ENCODE measurements at places on chromosomes 12 and 14.
A peak's percentile ranks its signal among the peaks of the same experiment; 100 is the strongest.

DNA sequence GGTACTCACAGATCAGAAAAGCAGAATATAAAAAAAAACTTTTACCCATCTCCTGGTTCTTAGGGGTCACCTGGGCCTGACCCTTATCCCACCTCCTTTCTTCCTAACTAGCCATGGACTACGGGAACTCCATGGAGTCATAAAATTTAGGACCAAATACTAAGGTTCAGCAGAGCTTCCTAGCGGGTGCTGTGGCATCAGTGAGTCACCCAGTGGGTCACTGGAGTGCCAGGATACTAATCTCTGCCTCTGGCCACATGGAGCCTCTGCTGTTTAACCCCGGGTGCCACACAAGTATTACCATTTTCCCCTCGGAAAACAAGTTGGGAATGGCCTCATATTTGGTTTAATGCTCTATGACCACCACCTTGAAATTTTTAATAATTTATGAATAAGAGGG, 6.9 kb downstream of the ZBTB39 start:
- no peak for DNase-seq

- DNase-seq: no peak
Observed at GRCh38 chr12:67477681-67478265, 170.8 kb upstream of the DYRK2 start.

DNA sequence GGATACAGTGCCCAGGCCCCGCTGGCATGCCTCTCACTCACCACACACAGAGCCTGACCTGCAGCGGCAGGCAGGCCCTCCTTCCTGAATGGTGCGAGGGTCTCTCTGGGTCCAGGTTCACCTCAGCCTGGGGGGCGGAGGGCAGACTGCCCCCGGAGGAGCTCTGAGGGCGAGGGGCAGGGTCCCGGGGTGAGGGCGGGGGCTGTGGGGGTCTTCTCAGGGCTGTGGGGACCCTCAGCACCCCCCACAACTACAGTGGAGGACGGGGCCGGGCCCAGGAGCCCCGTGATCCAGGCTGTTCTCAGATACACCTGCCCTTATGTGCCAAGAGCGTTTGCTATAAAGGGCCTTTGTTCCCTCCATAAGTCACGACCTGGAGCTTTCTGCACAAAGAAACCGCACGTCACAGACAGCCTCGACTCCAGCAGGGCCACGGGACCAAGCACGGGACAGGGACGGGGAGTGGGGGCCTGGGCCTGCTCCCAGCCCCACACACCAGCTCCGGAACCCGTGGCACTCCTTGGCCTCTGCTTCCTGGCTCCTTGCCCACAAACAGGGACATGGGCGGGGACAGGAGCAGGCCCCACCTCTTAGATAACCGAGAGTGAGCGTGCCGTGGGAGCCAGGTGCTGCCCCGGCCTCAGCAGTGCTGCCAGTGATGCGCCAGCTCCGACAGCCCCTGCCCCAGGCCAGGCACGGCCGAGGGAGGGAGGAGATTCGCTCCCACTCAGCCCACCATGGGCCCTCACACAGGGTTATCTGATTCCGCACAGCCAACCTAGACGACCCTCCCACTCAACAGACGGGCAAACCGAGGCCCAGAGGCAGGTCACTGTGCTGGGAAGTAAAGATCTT, 101.9 kb downstream of the RFLNA start:
- DNase-seq: no peak

DNA sequence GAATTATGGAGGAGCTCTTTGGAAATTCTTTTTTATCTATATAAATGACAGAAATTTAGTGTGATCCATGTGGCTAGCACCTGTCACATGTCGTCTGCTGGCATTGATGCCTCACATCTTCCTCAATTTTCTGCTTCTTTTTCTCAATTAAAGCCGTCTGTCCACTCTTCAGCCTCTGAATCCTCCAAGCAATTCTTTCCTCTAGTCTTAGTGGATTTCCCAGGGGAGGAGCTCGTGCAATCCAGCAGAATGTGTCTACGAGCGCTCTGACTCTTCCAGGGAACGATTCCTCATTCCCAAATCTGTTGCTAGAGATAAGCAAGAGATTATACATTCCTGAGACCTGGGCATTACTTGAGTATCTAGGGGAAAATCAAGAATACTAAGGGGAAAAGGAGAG, 176.6 kb downstream of the EMP1 start:
- no peak for DNase-seq

- DNase-seq: no peak
Observed at GRCh38 chr12:116692605-116693004, 45.3 kb downstream of the SPRING1 start.

DNA sequence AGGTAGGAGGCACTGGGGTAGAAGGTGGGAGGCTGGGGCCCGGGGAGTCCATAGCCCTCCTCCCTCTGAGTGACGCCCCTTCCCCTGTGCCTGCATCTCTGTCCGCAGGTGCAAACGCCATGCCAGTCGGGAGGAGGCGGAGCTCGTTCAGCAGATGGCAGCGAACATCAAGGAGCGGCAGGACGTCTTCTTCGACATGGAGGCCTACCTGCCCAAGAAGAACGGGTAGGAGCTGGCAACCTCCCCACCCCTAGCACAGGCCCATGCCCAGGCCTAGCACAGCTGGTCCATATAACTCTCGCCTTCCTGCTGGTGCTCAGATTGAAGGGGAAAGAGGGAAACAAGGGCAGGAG, 35.6 kb downstream of the TMEM120B start:
- DNase-seq: no peak

DNA sequence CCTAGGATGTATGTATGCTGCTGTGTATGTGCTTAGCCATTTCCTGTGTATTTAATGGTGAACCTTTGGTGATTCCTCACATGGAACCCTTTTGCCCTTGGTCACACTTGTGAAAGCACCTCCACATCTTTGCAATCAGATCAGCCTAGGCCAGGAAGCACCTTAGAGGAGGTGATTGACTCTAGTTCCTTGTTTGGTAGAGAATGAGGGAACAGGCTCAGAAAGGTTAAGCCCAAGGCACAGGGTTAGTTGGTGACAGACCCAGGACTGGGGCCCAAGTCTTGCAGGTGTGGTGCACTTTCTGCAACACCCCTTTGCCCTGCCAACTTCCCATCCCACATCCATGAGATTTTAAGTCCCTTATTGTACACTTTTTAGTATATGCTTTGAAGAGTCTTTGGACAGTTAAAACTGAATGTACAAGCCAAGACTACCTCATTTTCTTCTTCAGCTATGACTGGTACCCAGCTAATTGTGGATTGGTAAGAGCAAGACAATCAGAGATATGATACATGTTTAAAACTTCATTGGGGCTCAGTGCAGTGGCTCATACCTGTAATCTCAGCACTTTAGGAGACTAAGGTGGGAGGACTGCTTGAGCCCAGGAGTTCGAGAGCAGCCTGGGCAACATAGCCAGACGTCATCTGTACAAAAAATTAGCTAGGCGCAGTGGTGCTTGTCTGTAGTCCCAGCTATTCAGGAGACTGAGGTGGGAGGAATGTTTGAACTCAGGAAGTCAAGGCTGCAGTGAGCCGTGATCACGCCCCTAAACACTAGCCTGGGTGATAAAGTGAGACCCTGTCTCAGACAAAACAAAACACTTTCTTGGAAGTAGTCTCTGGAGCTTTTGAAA, 71.1 kb downstream of the RASSF3 start:
- no peak for DNase-seq

DNA sequence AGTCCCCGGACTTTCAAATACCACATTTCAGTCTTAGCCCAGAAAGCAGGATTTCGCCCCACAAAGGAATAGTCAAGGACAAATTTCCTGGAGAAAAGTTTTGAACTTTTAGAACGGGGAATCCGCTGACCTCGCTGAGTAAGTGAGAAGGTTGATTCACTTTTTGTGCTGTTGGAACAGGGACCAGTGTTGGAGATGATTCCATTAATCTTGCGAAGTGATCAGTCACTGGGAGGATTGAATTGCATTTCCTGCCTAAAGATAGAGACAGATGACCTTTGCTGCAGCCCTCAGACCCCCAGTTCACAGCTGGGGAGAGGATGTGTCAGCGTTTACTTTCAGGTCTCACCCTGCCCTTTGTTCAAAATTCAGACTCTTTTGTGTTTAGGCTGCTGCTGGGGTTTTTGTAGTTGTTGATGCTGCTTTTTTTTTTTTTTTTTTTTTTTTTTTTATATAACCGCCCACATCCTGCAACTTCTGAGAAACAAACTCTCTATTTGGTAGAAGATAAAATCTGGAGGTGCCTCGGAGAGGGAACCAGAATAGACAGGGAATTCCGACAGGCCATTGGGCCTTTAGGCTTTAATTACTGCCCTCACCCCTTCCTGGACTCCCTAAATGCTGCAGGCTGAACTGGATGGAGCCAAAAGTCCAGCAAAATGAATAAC, 9.8 kb upstream of the KDM2B start:
- DNase-seq: peak; percentile 67

GRCh38 chr14:104217486-104218360, 79.3 kb downstream of the KIF26A start:
- no peak for DNase-seq

DNA sequence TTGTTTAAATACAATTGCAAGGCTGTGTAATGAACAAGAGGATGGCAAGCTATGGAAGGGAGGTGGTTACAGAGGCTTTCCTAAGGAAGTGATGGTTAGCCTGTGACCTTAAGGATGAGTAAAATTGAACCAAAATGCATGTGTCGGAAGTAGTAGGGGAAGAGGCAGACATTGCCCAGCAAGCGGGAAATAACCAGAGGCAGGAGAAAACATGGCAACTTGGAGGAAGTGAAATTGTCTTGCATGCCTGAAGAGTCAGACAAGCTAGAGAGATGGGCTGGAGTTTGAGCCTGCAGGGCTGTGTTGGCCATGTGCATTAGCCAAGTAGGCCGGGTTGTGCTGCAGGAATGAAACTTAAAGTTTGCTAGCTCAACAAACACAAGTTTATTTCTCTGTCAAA, 96.2 kb downstream of the BTG1 start:
- no peak for DNase-seq

GRCh38 chr12:1915082-1915968, 3.1 kb downstream of the CACNA2D4 start:
- DNase-seq: peak; percentile 17

DNA sequence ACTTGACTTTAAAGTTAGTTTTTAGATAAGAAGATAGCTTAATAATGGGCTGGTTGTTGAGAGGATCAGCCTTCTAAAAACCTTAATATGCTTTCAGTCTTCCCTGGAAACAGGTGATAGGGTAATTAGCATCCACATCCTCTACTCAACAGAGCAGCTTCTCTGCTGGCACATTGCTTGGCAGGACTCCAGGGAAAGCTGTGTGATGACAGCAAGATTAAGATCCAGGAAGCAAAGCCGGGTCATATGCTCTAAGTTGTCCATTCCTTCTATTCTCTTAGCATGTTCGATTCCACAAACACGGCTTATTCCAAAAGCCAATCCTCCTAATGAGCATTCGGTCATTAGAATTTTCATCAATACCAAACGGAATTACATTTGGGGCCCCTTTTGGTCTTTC, 87.0 kb downstream of the HMGA2 start:
- DNase-seq: no peak

DNA sequence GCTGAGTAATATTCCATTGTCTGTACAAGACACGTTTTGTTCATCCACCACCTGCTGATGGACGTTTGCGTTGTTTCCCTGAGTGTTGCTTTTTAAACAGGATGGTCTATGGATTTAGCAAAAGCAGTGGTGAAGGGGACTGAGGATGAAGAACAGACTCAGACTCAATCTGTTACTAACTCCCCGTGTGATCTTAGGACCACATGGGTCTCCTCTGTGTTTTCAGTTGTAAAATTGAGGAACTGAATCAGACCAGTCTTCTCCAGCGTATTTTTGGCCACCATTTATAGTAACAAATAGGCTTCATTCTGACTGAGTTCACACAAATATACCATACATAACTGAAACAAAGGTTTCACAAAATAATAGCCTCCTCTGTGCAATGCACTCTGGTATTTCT, 85.6 kb downstream of the FOXN3 start:
- DNase-seq: no peak
